ENCODE measurements at places on chromosomes 12 and 14.

- DNase-seq: no peak
Measured at GRCh38 chr14:23695664-23695999, 59.5 kb downstream of the DHRS2 start.

GRCh38 chr12:30622509-30622908 is 73.2 kb downstream of the IPO8 start:
- DNase-seq: peak; percentile 81

GRCh38 chr12:107761502-107761904 is 566 bp upstream of the PRDM4 start:
- DNase-seq: no peak

- no peak for DNase-seq
Measured at GRCh38 chr12:131055093-131055465, 101.4 kb downstream of the ADGRD1 start.

DNA sequence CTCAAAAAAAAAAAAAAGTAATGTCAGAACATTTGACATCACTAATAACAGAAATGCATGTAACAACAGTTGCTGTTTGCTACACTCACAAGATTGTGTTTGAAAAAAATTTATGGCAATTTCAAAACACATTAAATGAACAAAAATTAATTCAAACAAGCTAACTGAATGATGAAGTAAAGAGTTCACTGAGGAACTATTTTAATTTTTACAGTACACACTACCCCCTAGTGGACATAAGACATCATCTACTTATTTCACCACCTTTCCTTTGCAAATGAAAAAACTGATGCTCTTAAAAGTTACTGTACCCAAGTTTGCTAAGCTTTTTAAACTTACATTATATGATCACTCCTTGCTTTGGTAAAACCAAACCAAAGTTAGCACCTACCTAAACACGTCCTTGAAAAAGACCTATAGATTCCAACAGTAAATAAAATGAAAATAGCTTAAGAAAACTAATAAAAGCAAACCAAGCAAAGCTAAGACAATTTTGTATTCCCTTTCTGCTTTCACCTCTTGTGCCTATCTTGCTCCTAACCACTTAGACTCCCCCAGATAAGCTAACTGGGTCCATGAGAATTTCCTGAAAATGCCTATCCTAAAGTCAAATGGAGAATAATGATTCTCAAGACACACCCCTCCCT is 22.2 kb downstream of the UBE2N start:
- DNase-seq: peak; percentile 58

GRCh38 chr14:61630399-61631044 is 64.8 kb upstream of the HIF1A start:
- DNase-seq: no peak

GRCh38 chr12:132117558-132117875 is 26.6 kb downstream of the DDX51 start:
- DNase-seq: no peak

- DNase-seq: no peak
Measured at GRCh38 chr14:101457301-101457935, 103.9 kb upstream of the DIO3 start.

GRCh38 chr12:84596266-84596665 is 316.3 kb downstream of the SLC6A15 start:
- DNase-seq: no peak

GRCh38 chr12:11895421-11896078 is 175.2 kb upstream of the BCL2L14 start:
- no peak for DNase-seq

- DNase-seq: no peak
Measured at GRCh38 chr14:73325063-73325462, 87.8 kb downstream of the PAPLN start.

DNA sequence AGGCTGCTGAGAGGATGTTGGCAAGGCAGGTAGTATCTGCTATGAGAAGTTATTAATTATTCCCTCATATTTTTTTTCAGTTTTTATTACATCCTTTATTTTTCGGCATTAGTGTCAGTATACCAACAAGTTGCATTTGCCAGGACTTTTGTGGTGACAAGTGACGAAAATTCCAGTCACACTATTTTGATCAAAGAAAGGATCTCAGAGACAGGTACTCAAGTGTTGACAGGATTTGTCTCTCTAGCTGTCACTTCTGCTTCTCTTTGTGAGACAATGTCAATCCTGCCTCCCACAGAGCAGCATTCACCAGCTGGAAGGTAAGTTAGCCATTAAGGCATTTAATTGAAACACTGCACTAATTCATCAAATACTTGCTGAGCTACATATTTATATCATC is 18.0 kb upstream of the IFNG start:
- no peak for DNase-seq

- DNase-seq: no peak
Measured at GRCh38 chr12:53061404-53062010, 11.6 kb downstream of the TNS2 start.

- DNase-seq: no peak
Measured at GRCh38 chr14:64508215-64508776, 3.7 kb downstream of the ZBTB1 start.

GRCh38 chr12:49553512-49554088 is 14.3 kb downstream of the MCRS1 start:
- peak; percentile 70 for DNase-seq

All from epithelial cell of esophagus (primary cell).